ENCODE measurements at places on chromosomes 6 and 20. TPM values are rescaled to one million over a fixed set of nuclear protein-coding genes. Genes with fewer than 3 reads are reported as not detected.

GRCh38 chr6:168095171-168095691, 16.2 kb upstream of the FRMD1 start:
- no peak for DNase-seq
- H3K27me3 ChIP-seq, result no peaks in the 10 kb centered on the region
- no peaks in the 10 kb centered on the region for H3K36me3 ChIP-seq
- no peak overlapping the region for H3K4me3 ChIP-seq

DNA sequence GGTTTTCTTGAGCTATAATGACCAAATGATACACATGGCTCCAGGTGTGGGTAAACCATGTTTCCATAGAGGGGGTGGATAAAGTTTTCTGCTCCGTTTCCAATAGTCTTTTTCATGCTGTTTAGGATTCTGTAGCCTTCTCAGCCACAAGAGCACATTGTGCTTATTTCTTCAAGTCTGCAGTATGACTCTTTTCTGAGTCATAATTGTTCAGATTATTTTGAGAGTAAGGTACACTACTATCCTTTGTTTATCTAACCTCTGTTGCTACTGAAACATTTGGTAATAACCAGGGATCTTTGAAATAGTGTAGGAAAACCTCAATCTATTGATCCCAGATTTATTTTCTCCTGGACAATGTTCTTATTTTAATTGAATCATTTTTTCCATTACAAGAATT, 247.9 kb upstream of the BMP2 start:
- no peaks in the 10 kb centered on the region for H3K36me3 ChIP-seq
- H3K27me3 ChIP-seq, result no peaks in the 10 kb centered on the region
- no peak overlapping the region for H3K27ac ChIP-seq
- DNase-seq, result no peak
- H3K4me3 ChIP-seq, result no peak overlapping the region

The ULBP1 gene
- 0.06 TPM for polyA plus RNA-seq

- H3K4me3 ChIP-seq, result no peak overlapping the region
- DNase-seq, result no peak
- no peak overlapping the region for H3K27ac ChIP-seq
Observed at GRCh38 chr6:63553900-63554299, 18.4 kb upstream of the LOC128125822 start.

GRCh38 chr6:138277835-138278234, 59.5 kb upstream of the PBOV1 start:
- no peaks in the 10 kb centered on the region for H3K36me3 ChIP-seq
- H3K4me3 ChIP-seq, result no peak overlapping the region
- no peak overlapping the region for H3K27ac ChIP-seq
- no peaks in the 10 kb centered on the region for H3K27me3 ChIP-seq
- H3K4me1 ChIP-seq, result no peaks in the 10 kb centered on the region

GRCh38 chr6:43945768-43946080, 175.7 kb downstream of the VEGFA start:
- no peaks in the 10 kb centered on the region for H3K27me3 ChIP-seq
- no peak overlapping the region for H3K27ac ChIP-seq
- no peaks in the 10 kb centered on the region for H3K36me3 ChIP-seq
- no peak for DNase-seq
- H3K4me1 ChIP-seq, result no peaks in the 10 kb centered on the region

- no peak overlapping the region for H3K27ac ChIP-seq
- DNase-seq, result no peak
- H3K27me3 ChIP-seq, result no peaks in the 10 kb centered on the region
- no peak overlapping the region for H3K4me3 ChIP-seq
- H3K4me1 ChIP-seq, result no peaks in the 10 kb centered on the region
Observed at GRCh38 chr6:56807989-56808337, 146.9 kb upstream of the BEND6 start.

The NR2E1 gene
- not detected for polyA plus RNA-seq

GRCh38 chr6:14135893-14136539, 18.4 kb downstream of the CD83 start:
- H3K4me1 ChIP-seq, result no peaks in the 10 kb centered on the region
- H3K27me3 ChIP-seq, result no peaks in the 10 kb centered on the region
- H3K36me3 ChIP-seq, result peaks cover 16% of the 10 kb centered on the region
- DNase-seq, result peak; percentile 28
- no peak overlapping the region for H3K4me3 ChIP-seq
- H3K27ac ChIP-seq, result no peak overlapping the region

The NTSR1 gene
- 0.40 TPM for polyA plus RNA-seq

- H3K4me1 ChIP-seq, result no peaks in the 10 kb centered on the region
- H3K36me3 ChIP-seq, result peaks cover 100% of the 10 kb centered on the region
- H3K27ac ChIP-seq, result peak overlapping the region; percentile 11
- H3K27me3 ChIP-seq, result no peaks in the 10 kb centered on the region
Observed at GRCh38 chr20:17628101-17628841, 53.8 kb downstream of the RRBP1 start.

The GGTLC1 gene
- polyA plus RNA-seq, result not detected

GRCh38 chr20:60064554-60065196, 106.5 kb downstream of the CDH26 start:
- H3K4me1 ChIP-seq, result peaks cover 13% of the 10 kb centered on the region
- no peaks in the 10 kb centered on the region for H3K36me3 ChIP-seq
- H3K27me3 ChIP-seq, result no peaks in the 10 kb centered on the region
- no peak for DNase-seq
- no peak overlapping the region for H3K4me3 ChIP-seq
- no peak overlapping the region for H3K27ac ChIP-seq
